HepG2 (cell line): ENCODE measurements at places on chromosomes 4 and X. TPM values are rescaled to one million over a fixed set of nuclear protein-coding genes. Genes with fewer than 3 reads are reported as not detected.

DNA sequence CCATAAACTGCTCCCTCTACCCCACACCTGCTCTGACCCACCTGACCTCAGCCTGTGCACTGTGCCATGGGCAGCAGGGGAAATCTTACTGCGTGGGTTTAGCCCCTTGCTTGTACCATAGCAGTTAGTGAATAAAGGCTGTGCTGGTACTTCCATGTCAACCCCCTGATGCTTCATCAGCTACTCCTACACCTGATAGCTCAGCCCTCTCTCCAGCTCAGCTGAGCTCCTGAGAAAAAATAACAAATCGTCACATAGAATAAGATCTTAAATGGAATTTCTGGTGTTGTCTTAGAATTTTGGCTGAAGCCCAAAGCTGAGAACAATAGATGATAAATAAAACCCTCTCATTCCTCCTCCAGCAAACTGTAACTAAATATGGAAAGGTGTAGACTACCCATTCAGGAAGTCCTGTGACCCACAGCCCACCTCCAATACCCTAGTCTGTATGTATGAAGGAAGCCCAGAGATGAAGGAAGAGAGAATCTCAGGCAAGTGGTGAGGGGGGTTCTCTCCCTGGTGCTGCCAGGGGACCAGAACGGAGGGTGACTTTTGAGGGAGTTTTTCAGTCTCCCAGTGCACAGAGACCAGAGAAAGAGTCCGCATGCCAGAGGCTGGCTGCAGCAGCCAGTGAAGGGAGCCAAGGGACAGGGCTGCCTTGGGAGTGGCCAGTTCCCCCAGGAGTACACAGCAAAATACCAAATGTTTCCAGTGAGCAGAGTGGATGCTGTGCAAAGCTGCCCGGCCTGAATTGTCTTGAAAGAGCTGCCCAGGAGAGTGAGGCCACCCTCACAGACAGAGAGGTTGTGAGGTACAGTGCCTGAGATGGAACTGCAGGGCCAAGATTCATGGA is 227.3 kb downstream of the QDPR start:
- no peak for DNase-seq

DNA sequence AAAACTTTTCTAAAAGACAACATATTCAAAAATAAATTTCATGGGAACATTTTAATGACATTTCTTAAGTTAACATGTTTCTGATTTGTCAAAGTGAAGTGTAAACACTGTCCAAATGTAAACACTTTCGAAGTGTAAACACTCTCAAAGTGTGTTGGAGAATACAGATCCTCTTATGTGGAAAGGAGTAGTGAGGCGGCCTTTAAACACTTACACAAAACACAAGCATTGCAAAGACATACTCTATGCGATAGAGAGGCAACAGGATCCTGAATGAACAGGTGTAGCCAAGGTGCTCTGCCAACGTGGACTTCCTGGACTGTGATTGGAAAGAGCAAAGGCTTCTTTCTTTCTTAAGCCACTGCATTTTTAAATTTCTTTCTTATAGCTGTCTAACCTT is 62.7 kb upstream of the PGM2 start:
- no peak for DNase-seq

DNA sequence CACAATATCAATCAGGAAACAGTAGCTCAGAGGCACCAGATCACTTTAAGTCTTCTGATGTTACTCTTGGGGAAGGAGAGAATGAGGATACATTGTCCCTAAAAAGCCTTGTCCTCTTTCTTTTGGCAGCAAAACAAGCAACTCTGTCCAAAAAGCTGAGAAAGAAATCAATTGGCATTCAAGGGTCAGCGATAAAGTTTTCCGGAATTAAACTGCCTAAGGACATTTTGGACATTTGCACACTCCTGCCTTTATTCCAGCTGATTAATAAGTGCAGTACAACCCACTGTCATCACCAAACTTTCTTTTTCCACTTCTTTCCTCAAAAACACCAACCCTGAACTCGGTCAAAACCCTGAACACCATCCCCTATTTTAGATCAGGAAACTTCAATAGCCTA is 85.8 kb upstream of the FAM9A start:
- no peak for DNase-seq

- no peak for DNase-seq
These were observed 21.2 kb downstream of the AFF1 start for GRCh38 chr4:86955888-86956451.

GRCh38 chr4:165222651-165222994 is 15.3 kb downstream of the KLHL2 start:
- DNase-seq, result no peak

The CXCR3 gene
- 0.17 and 0.18 TPM in 2 replicates for total RNA-seq

The TIGD4 gene
- 0.49 and 0.62 TPM in 2 replicates for total RNA-seq

The PRPS1 gene
- 54.4 and 80.5 TPM in 2 replicates for total RNA-seq
